ENCODE measurements at places on chromosomes 1 and 21.

- no peak for DNase-seq
These were observed 719 bp upstream of the PARS2 start for GRCh38 chr1:54764922-54765561.

DNA sequence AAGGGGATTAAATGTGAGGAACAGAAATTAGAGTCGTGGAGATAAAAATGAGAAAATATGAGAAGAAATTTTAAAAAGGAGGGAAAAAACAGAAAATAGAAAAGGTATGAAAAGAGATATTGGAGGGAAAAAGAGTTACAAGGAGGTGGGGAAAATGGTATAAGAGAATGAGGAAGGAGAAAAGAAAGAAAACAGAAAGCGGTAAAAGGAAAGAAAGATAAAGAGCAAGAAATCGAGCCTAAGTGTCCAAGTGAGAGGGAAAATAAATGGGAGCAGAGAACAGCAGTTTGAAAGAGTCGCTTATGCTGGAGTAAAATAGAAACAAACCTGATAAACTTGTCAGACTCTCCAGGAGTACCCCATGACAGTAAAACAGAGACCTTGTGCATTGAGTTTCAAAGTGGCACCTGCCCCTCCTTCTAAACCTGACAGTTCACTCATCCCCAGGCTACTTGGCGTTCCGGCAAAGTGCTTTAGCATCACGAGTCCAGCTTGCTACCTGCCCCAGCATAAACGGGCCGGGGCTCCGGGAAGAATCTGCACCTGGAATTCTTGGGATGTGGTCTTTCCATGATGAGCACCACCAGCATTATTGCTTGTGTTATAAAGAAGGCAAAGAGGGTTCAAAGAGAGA is 585 bp downstream of the NEGR1 start:
- no peak for DNase-seq

DNA sequence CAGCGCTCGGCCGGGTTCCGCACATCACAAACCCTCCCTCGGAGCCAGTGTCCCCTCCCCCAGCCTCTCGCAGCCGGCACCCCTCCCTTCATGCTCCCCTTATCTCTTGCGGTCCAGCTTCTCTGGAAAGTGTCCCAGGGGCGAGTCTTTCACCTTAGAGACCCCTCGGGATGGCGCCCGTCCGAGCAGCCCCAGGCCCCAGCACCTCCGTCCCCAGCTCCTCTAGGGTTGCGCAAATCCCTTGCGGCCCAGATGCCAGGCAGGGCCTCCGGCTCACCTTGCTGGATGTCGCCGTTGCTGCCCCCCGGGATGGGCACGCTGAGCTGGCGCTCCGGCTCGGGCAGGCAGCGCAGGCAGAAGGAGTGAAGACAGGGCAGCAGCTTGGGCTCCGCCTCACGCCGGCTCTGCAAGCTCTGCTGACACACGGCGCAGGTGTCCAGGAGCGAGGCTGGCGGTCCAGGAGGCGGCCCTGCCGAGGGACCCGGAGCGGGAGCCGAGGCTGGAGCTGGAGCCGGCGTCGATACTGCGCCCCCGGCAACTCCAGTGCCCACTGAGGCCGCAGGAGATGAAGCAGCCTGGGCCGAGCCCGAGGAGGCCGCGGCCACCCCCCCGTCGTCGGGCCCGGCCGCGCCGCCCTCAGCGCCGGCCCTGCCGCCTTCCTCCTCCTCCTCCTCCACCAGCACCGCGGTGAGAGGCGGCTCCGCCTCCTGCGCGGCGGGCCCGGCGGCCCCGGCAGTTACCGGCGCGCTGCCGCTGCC is 550 bp downstream of the TRIM33 start:
- peak; percentile 37 for DNase-seq

DNA sequence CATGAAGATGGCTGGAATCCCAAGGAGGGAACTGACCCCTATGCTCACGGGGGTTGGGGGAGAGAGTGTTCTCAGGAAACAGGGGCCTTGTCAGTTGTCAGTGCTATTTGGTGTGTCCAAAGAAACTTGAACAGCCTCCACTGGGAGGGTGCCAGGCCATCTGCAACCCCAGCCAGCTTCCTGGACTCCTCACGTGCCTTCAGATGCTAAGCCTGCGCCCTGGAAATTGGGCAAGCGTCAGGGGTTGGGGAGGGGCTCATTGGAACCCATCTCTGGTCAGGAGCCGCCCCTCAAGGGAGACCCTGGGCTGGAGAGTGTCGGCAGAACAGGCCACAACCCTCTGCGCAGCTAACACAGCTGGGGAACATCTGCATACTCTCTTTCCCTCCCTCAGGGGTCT is 13.1 kb upstream of the LHX4 start:
- no peak for DNase-seq

DNA sequence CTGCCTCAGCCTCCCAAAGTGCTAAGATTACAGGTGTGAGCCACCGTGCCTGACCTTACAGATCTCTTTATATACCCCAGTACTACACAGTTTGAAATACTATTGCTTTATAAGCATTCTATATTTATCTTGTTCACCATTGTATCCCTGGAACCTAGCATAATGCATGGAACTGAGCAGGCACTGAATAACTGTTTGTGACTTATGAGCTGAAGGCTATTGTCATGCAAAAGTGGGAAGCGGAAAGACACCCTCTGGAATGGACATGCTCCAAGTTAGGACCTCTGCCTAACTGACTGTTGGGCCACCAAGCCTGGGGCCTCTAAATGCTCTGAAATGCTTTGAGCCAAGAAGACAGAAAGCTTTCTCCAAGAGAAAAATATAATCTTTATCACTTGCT is 8.1 kb downstream of the LRRC41 start:
- DNase-seq: no peak

DNA sequence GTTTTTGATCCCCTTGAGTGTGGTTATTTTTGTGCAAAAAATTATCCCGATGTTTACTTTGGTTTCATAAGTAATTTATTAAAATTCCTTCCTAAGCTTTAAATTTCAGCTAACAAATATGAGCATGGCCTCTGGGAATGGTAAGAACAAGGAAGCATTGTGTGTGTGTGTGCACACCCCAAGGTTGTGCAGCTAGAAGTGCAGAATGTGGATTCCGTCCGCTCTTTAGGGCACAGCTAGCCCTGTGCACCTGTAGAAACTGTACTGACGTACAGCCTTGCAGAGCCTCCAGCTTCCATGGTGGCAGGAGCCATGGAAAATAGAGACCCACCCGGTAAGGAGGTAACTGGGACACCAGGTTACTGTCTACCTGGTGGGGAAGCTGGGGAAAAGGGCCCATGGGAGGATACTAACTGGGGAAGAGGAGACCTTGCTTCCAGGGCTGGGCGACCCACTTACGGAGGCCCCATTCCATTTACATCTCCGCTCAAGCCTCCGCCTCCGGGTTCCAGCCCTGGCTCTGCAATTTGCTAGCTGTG is 54.7 kb downstream of the B3GALT5 start:
- DNase-seq: no peak

- peak; percentile 37 for DNase-seq
These were observed 49.3 kb downstream of the ADAMTS1 start for GRCh38 chr21:26795866-26796329.

- DNase-seq: no peak
These were observed 233.9 kb downstream of the DISC1 start for GRCh38 chr1:231860221-231861088.

GRCh38 chr21:28773036-28773435 is 219.6 kb downstream of the LTN1 start:
- no peak for DNase-seq

DNA sequence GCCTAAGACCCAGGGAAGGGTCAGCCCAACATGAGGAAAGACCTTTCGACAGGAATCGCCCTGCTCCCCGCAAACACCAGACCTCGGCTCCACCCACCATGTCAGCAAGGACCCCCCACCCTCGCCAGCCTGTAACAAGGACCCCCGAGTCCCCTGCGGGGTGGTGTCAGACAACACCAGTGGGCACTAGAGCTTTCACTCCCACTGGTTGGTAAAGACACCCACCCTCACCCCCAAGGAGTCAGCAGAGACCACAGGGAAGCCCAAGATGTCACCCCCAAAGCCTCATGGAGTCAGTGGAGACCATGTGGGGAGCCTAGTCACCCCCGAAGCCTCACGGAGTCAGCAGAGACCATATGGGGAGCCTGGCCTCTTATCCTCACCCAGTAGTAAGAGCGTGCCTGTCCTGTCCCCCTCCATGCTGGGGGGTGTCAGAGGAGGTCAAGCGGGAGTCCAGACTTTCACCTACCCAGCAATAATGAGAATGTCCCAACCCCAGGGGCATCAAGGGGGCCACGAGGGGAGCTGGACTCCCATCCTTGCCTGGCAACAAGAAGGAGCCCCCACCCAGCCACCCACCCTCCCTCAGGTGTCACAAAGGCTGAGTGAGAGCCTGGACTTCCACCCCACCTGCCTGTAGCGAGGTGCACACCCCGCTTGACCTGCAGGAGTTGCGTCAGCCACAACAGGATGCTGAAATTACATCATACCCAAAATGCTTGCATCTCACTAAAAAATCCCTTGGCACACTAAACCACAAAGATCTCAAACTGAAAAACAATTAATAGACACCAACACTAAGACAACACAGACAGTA is 24.8 kb downstream of the SLC19A1 start:
- peak; percentile 13 for DNase-seq

All from left ventricle myocardium inferior (tissue), 1 donor.